ENCODE measurements at places on chromosomes 7 and 10.

DNA sequence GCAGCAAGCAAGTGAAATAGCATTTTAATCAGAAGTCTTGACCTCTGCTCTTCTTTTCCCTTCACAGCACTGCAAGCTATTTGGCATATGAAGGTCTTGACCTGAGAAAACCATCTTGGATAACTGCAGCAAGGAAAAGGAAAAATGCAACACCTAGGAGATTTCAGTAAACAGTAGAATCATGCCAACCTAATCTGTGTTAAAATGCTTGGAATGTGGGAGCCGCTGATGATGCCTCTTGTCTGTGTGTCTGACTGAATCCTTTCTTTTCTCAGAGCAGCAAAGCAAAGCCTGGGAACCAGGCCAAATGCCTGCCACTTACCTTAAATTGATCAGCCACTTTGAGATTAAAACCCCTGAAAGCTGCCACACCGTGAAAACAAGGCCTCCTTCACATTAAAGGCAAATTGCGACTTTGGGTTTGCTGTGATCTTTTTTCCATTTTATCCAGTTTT, 80.4 kb upstream of the CDK6 start:
- DNase-seq, result no peak

DNA sequence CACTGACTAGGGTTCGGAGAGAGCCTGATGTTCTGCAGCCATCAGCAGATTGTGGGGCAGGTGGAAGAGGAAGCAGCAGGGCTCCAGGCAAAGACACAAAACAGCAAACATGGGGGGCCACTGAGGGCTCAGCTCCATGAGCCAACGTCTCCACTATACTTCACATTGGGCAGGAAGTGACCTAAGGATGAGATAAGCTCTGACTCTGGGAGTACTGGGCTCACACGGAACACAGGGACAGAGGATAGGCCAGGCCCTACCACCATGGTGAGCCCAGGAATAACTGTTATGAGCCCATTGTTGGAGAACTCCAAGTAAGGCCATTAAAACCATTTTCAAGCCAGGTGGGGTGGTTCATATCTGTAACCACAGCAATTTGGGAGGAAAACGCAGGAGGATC, 14.9 kb upstream of the MRPS24 start:
- DNase-seq, result no peak

DNA sequence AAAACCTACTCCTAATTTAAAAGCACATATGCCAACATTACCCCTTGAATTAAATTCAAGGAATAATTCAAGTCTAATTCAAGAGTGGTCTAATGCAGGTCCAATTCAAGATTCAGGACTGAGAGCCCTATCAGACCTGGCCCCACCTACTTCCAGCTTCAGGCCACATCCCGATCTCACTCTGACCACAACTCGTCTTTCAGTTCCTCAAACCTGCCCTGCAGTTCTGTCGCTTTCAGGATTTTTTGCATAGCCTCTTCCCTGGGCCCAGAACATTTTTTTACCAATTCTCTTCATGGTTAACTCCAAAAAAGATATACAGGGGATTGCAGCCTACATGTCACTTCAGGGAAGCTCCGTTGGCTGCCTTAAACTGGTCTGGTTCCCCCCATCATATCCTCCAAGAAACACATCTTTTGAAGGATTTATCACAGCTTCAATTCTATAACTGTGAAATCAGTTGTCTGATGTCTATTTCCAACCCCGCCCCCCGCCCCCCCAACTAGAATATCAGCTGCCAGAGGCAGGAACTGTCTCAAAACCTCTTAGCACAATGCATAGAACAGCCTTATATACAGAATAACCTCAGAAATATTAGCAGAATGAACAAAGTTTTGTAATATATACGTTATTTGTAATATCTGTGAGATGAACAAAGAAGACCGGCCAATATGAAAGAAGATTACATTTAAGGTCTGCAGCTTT, 20.8 kb downstream of the CCDC6 start:
- DNase-seq, result no peak

- DNase-seq, result no peak
These were observed 304.2 kb downstream of the RNLS start for GRCh38 chr10:88278912-88279311.

- DNase-seq, result no peak
These were observed 4.7 kb upstream of the ITPRIP start for GRCh38 chr10:104342941-104343411.

DNA sequence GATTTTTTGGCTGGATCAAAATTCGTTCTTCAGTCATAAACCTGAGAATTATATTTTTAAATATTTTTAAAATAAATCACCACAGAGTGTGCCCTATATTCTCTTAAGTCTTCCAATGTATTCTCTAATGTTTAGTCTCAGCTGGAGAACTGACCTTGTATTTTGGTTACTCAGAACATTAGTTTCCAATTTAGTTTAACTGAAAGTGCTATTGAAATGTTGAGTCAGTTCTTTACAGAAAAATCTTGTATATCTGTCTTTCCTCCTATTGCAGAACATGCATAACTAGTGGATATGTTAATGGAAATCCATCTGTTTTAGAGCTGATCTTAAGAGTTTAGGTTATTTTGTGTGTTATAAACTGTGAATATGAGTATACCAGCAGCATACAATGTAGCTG, 422.7 kb upstream of the IGFBP3 start:
- DNase-seq, result no peak

DNA sequence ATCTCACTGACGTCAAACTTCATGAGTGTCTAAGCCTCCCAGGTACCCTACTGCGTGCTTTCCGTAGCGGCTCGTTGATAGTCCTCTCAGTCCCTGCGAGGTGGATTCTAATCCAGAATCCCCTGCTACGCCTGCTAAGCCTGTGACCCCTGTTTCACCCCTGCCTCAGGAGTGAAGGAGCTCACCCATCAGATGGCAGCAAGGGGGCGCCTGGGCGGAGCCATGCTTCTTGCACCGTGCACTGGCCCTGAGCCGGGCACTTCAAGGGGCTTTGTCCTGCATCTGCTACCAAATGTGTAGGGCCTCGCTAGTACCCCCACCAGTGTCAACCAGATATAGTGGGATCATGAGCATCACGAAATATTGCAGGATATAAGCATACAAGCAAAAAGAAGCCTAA, 918 bp upstream of the STRA8 start:
- DNase-seq, result no peak

DNA sequence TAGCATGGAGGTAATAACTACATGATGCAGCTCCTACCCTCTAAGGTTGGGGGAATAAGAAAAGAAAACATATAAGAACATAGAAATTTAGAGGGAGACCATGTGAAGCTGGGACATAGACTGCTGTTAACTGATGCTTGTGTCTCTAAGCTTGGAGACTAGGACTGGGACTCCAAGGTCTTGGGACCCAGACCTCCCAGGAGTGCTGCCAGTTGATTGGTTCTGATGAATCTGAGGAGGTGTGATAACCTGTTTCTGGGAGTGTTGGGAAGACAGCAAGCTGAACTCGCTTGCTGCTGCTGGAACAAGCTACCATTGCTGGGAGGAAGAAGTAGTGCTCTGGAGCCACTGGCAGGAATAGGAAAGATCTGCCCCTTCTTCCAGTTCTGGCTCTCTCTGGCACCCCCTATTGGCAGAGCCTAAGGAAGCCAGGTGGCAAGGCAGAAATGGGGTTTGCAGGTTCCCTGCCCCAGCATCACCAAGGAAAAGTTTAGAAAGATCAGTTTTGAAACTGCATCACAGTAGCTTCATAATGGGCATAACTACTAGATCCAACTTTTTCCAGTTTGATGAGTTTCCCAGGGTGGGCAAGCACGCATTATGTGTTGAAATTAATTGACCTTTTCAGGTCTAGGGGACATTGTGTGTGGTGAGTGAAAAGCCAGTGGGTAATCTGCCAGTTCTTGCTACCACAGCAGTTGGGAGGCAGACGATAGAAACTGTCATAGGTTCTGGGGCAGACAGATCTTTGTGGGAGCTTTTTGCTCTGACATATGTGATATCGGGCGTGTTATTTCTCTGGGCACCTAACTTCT, 140.7 kb downstream of the SND1 start:
- no peak for DNase-seq

- DNase-seq, result no peak
These were observed 5.1 kb downstream of the SHH start for GRCh38 chr7:155807065-155807671.
